ENCODE measurements at places on chromosomes 1 and 21.

- no peak for DNase-seq
Measured at GRCh38 chr1:218571491-218571890, 226.4 kb downstream of the TGFB2 start.

DNA sequence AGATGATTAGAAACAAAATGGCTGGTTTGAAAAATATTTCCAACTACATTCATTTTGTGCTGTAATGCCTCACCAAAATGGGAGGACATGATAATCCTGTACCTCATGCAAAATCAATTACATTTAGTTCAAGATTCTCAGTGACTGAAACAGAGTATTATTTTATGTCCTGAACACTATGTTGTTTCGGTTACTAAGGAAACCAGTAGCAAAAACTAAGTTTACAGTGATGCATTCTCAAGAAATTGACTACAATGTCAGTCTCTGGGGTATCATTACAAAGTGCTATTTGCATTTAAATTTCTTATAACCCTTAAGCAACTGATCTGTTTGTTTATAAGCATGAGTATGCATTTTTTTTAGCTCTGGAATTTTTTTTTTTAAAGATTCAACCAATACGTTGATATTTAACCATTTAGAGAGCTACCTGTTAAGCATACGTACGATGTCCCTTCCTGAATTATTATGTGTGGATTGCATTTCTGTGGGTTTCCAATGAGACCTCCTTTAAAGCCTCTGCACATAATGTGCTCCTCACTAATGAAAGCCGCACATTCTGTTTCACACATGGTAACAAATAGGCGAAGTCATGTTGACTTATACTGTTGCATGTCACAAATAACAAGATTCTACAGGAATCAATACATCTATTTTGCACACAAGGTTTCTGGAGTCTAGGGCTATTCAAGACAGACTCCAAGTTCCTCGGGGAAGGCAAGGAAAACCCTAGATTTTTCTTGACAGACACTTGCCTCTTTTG, 1035.7 kb downstream of the ADGRL2 start:
- no peak for DNase-seq

- DNase-seq = no peak
Measured at GRCh38 chr21:15706696-15707095, 23.1 kb upstream of the USP25 start.

- no peak for DNase-seq
Measured at GRCh38 chr21:35868005-35868868, 192.1 kb downstream of the SETD4 start.

DNA sequence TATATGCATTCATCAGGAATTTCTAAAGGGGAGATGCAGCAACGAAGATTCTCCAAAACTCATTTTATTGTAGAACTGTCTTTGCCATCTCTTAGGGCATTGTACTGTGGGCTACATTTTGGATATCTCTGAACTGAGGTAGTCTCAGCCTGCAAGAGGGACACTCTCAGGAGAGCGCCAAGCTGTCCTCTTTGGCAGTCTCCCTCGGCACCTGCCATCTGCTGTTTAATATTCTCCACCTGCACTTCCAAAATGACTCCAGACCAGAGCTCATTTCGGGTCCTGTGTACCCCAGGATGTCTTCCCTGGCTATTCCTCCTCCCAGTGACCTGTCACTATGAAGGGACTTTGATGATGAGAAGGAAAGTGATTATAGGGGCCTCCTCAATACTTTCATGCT, 356.3 kb upstream of the C1orf174 start:
- no peak for DNase-seq

GRCh38 chr1:65965112-65965996, 172.7 kb downstream of the PDE4B start:
- no peak for DNase-seq

- DNase-seq = peak; percentile 38
Measured at GRCh38 chr1:205774198-205775014, 876 bp downstream of the RAB29 start.

DNA sequence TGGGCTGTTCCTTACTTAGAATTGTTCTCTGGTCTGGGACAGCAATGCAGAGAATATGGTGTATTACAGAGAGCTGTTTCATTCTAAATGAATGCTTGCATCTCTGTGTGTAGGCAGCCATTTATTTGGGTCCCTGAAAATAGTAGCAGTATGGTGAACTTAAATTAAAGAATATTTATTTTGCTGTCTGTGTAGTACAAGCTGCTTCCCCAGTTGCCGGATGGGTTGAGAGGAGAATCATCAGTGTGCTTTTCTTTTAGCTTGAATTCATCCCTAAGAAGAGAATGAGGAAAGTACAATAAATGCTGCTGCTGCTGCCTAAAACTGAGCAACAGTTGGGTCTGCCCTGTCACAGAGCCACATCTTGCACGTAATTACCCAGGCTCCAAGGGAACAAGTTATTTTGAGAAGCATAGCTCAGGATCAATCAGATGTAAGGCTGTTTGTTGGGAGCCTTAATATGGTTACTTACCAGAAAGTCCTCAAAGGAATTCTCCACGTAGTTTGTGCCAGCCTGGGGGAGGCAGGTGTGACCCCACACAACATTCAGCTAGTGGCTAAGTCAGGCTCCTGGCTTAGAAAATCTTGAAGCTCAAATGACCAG, 16.6 kb downstream of the ACTN2 start:
- DNase-seq = no peak

DNA sequence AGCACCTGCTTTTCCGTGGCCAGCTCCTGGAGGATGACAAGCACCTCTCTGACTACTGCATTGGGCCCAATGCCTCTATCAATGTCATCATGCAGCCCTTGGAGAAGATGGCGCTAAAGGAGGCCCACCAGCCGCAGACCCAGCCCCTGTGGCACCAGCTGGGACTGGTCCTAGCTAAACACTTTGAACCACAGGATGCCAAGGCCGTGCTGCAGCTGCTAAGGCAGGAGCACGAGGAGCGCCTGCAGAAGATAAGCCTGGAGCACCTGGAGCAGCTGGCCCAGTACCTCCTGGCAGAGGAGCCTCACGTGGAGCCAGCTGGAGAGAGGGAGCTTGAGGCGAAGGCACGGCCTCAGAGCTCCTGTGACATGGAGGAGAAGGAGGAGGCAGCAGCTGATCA, 413 bp downstream of the UBL4B start:
- DNase-seq = no peak

DNA sequence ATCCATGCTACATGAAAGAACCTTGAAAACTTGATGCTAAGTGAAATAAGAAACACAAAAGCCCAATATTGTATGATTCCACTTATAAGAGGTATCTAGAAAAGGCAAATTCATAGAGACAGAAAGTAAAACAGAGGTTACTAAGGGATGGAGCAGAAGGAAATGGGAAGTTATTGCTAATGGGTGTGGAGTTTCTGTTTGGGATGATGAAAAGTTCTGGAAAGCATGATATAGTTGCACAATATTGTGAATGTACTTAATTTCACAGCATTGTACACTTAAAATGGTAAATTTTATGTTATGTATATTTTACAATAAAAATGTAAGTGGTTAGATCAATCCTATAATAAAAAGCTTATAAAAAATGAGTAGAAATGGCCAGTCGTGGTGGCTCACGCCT, 1.6 kb upstream of the NECAP2 start:
- DNase-seq = no peak

DNA sequence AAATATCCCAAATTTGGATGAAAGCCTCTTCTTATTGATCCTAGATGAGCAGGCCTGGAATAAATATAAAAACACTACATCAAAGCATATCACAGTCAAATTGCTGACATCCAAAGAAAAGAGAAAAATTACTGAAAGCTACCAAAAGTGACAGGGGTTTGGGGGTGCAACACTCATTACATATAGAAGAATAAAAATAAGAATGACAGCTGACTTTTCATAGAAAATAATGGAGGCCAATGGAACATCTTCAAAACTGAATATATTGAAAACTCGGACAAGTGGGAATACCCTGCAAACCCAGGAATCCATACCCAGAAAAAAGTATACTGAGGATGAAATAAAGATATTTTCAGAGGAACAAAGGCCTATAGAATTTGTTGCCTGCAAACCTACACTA, 84.0 kb downstream of the FOXJ3 start:
- DNase-seq = no peak

DNA sequence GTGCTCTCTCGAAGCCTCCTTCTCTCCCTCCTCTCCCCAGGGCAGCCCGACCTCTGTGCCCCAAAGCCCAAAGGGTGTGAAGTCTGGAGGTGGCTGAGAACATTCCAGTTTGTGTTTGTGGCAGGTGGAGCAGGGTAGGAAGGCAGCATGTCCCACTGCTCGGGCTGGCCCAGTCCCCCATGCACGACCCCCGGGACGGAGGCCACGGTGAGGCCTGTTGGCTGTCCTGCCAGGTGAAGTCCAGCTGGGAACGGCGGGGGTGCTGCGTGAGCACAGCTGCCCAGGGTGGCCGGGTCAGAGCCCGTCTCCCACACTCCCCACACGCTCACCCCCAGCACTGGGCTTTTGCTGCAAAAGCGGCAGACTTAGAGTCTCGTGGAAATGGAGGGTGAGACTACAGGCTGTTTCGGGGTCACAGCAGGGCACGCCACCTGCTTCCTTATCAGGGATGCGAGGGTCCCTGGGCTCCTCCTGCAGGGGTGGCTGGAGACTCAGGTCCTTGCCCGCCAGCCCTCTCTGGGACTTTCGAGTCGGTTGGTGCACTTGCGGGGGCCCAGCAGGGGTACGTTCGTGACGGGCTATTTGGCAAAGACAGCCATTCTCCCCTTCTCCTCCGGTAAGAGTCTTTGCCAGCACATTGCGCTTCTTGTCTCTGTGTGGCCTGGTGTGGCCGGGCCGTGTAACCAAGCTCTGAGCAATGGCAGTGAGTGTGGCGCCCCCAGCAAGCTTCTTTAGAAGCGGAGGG, 40.3 kb downstream of the MORN1 start:
- no peak for DNase-seq

GRCh38 chr21:41432562-41433460, 6.8 kb downstream of the MX1 start:
- DNase-seq = no peak

GRCh38 chr1:94538243-94538827, 3.2 kb downstream of the F3 start:
- no peak for DNase-seq

DNA sequence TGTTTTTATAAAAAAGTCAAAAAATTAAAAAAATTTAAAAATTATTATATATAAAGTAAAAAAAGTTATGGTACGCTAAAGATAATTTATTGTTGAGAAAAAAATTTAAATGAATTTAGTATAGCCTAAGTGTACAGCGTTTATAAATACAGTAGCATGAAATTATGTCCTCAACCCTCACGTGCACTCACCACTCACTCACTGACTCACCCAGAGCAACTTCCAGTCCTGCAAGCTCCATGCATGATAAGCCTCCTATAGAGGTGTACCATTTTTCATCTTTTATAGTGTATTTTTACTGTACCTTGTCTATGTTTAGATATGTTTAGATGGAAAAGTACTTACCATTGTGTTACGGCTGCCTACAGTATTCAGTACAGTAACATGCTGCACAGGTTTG, 5.1 kb downstream of the DISC1 start:
- DNase-seq = no peak

DNA sequence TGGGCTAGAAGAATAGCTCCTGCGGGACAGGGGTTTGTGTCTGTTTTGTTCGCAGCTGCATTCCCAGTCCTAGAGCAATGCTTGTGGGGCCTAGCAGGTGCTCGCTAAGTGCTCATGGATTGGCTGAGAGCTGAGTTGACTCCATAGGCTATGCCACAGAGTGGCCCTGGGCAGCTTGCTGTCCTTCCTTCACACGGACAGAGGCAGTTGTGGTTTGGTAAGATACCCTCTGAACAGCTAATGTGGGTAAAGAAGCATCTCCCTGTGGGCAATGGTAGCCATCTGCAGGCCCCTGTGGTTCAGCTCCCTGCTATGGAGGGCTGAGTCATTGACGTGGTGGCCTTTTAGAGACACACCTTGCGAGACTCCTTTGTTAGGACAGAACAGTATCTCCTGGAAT, 23.5 kb upstream of the LBR start:
- no peak for DNase-seq

DNA sequence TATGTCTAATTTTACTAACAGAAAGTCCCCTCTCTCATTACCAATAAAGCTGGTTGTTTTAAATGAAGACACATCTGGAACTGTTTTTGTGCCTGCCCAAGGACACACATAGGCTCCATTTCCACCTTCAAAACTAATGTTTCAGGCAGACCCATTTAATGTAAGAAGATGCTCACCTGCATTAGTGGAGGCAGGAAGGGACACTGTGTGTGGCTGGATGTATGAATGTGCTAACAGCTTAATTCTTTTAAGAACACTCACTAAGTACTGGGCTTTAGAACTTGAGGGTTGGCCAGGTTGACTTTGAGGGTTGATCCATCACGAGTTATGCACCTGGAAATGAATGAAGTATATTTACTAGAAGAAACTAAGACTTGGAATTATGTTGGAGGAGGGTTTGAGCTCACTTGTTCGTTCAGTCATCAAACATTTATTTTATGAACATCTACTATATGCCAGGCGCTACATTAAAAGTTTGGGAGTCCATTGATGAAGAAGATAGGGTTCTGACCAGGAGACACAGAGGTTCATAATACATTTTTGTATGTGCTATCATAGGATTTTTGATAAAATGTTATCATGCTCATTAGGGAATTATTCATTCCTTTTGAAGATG, 5.4 kb downstream of the JUN start:
- no peak for DNase-seq

DNA sequence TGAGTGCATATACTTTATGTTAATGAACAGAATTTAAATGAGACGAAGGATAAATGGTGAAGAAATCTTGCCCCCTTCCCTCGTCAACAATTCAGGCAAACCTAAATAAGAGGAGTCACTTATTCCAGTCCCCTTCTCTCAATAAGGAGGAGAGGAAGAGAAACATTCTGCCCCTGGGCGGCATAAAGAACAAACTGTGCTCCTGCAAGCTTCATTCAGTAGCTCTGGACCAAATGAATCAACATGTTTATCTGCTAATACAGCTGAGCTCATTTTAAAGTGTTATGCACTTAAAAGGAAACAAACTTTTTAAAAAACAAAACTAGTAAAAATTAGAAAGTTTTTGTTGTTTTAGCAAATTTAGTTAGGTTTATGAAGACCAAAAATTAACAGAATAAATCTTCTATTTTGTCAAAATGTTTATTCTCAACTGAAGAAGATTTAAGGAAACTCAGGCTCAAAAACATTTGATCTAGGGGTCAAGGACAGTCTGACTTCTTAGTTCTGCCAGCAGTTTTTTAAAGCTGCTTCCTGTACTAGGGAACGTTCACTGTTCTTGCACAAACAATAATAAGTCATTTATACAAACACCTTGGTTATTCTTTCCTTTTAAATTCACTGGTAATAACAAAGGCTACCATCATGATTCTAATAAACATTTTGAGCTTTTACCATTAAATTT, 58.3 kb downstream of the AKT3 start:
- no peak for DNase-seq

- no peak for DNase-seq
Measured at GRCh38 chr1:36781098-36781497, 253.2 kb downstream of the GRIK3 start.

DNA sequence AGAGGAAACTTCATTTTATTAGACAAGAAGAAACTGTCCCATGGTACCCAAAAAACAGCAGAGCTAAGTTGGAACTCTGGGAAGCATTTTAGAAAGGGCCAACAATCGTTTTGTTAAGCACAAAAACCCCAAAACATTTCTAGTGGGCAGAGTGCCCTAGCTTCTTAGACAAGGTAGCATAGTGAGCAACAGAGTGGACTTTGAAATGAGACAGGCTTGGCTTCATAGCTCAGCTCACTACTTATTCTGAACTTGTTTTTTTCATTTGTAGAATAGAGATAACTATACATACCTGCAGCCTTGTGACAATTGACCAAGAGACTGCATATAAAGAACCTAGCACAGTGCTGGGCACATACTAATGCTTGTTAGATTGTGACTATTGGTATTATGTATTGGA, 50.1 kb downstream of the HLX start:
- no peak for DNase-seq
